ENCODE measurements at places on chromosomes 5 and 9. TPM values are rescaled to one million over a fixed set of nuclear protein-coding genes. Genes with fewer than 3 reads are reported as not detected.

Gene PDGFRB
- 0.94 TPM for total RNA-seq

Gene STKLD1
- 0.10 TPM for total RNA-seq

Gene ENG
- 3.8 TPM for total RNA-seq

Gene IRX2
- not detected for total RNA-seq

Gene SMIM33
- not detected for total RNA-seq

All from mononuclear cell (primary cell).